ENCODE measurements at places on chromosomes 4 and X. TPM values are rescaled to one million over a fixed set of nuclear protein-coding genes. Genes with fewer than 3 reads are reported as not detected.

The SPIN2A gene
- 1.2 TPM for total RNA-seq

DNA sequence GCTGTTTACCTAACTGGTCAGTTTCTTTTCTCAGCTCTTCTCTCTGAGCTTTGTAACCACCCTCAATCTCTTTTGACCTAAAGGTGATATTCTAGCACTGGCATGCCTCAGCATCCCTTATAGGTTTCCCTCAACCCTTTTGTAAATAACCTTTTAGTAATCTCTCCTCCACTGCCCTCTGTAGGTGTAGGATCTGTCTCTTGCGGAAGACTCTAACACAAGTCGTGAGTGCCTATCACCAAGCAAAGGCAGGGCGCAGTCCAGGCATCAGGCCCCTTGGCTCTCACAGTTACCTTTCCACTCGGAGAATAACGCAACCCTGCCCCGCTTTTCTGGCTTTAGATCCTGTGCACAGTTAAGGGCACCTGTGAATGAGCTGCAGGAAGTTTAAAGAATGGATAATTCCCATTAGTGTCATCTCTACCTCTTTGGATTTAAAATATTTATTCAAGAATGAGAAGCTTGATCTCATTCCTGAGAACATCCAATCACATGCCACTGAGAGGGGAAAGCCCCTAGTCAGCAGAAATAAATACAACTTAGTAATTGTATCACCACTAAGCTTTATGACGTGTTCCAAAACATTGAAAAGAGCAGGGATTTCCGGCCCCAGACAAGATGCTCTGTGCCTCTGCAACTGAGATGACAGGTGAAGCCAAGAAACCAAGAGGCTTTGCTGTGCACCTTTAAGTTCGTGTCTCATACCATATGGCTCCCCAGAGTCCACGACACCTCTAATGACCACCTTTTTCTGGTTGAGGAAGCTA, 58.8 kb downstream of the SPINK2 start:
- no peak for DNase-seq

GRCh38 chrX:31223817-31224216, 152.0 kb upstream of the FTHL17 start:
- no peak for DNase-seq

- DNase-seq, result no peak
These were observed at the start of gene EXOC1L for GRCh38 chr4:55819634-55820033. TSS of gene EXOC1L (plus strand) at chr4:55819790. CDS start at chr4:55820027, 237 bp downstream.

DNA sequence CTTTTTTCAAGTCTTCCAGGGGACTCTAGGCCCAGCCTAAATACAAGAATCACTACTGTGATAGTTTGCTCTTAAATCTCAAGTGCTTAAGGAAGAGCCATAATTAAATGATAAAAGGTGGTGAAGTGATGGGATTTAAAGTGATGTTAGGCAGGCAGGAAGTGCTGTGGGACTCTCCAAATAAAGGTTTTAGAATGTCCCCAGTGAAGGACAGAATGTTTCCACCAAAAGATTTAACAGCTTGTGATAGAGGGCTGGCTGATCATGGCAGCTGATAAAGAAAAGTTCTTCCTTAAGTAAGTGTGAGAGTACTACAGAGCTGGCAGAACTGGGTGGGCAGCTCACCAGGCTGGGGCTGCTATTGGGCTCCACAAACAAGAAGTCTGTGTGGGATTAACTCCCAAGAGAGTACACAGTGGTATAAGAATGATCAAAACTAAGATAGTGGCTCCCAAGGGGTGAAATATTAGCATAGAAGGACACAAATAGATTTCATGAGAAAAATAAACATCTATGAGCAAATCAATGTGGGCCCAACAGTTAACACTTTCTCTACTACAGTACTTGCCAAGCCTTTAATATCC, 637.2 kb upstream of the CPEB2 start:
- DNase-seq, result no peak
